Muscle of leg (tissue), 16 donors: ENCODE measurements at places on chromosomes 3 and 15. TPM values are rescaled to one million over a fixed set of nuclear protein-coding genes. Genes with fewer than 3 reads are reported as not detected.

- H3K36me3 ChIP-seq: peaks cover 34% of the 10 kb centered on the region
- H3K27ac ChIP-seq: peak overlapping the region; percentile 70
- no peaks in the 10 kb centered on the region for H3K27me3 ChIP-seq
- DNase-seq: peak; percentile 76
- no peaks in the 10 kb centered on the region for H3K4me1 ChIP-seq
Measured at GRCh38 chr3:158659454-158660237, 12.8 kb downstream of the LXN start.

TMEM212 gene
- 0.09 TPM for total RNA-seq

ERC2 gene
- total RNA-seq: 2.0 TPM

GRCh38 chr15:74725845-74726773 lies 781 bp upstream of the CYP1A1 start:
- peak overlapping the region; percentile 34 for H3K4me3 ChIP-seq
- H3K27ac ChIP-seq: no peak overlapping the region

ABHD17C gene
- 2.2 TPM for total RNA-seq

DNA sequence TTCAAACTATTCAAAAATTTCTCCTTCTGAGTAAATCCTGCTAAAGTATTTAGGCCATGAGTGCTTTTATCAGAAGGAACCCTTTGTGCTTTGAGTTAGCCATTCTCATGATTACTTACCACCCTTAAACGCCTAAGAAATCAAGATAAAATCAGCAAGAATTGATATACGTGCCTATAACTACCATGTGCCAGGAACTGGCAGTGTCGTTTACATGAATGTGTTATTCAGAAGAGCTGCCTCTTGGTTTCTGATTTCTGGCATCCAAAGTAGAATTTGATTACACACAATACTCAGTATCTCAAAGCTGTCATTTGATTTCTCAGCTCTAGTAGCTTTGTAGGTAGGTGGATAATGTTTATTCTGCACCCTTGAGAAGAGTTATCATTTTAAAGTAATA lies 351.3 kb upstream of the CCDC54 start:
- H3K36me3 ChIP-seq: no peaks in the 10 kb centered on the region

IGF2BP2 gene
- 32.6 TPM for total RNA-seq

- no peak overlapping the region for H3K4me3 ChIP-seq
- H3K4me1 ChIP-seq: no peaks in the 10 kb centered on the region
- peaks cover 9% of the 10 kb centered on the region for H3K27me3 ChIP-seq
- DNase-seq: no peak
- no peaks in the 10 kb centered on the region for H3K36me3 ChIP-seq
Measured at GRCh38 chr15:82301296-82302016, 38.8 kb downstream of the SAXO2 start.

DNA sequence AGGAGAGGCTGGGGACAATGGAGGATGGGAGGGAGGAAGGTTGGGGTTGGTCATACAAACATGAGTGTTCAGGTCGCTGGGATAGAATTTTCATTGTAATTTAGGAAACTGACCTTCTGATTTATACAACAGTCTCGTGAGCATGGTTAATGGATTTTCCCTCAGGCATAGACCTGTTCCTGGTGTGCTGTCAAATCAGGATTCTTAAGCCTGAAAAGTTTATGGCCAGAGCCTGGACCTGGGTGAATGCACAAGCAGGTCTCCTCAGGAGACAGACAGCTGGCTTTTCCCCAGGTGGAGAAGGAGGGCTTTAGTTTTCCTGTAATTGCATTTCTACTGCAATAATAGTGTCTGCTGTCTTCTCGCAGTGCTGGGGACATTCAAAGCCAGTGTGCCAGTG lies 338.0 kb downstream of the SHQ1 start:
- H3K4me1 ChIP-seq: no peaks in the 10 kb centered on the region
- no peak for DNase-seq
- H3K27ac ChIP-seq: no peak overlapping the region
- peaks cover under 1% of the 10 kb centered on the region for H3K27me3 ChIP-seq
- H3K36me3 ChIP-seq: no peaks in the 10 kb centered on the region

ZNF197 gene
- 18.6 TPM for total RNA-seq

GRCh38 chr3:18758047-18758704 lies 333.0 kb upstream of the SATB1 start:
- no peaks in the 10 kb centered on the region for H3K27me3 ChIP-seq
- no peaks in the 10 kb centered on the region for H3K4me1 ChIP-seq
- no peak overlapping the region for H3K27ac ChIP-seq
- no peaks in the 10 kb centered on the region for H3K36me3 ChIP-seq
- DNase-seq: peak; percentile 38

CELF6 gene
- 1.2 TPM for total RNA-seq

DNA sequence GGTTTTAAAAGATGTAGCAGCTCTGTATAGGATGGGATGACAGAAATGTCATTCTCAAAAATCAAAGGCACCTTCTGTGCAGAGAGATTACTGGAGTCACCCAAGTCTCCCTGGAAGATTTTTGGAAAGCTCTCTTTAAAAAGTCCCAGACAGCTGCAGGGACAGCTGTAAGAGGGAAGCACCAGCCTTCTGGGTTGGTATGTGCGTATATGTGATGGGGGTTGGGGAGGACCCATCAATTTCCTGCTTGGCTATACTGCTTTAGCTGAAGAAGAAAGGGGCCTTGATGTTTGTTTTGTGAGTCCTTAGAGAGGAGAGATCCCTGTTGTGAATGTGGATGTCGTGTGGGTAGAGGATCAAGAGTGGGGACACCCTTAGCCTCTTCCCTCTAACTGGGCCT lies 5.4 kb upstream of the SEC11A start:
- H3K27ac ChIP-seq: peak overlapping the region; percentile 63
- no peak overlapping the region for H3K4me3 ChIP-seq
- peak; percentile 54 for DNase-seq
- H3K27me3 ChIP-seq: no peaks in the 10 kb centered on the region

DNA sequence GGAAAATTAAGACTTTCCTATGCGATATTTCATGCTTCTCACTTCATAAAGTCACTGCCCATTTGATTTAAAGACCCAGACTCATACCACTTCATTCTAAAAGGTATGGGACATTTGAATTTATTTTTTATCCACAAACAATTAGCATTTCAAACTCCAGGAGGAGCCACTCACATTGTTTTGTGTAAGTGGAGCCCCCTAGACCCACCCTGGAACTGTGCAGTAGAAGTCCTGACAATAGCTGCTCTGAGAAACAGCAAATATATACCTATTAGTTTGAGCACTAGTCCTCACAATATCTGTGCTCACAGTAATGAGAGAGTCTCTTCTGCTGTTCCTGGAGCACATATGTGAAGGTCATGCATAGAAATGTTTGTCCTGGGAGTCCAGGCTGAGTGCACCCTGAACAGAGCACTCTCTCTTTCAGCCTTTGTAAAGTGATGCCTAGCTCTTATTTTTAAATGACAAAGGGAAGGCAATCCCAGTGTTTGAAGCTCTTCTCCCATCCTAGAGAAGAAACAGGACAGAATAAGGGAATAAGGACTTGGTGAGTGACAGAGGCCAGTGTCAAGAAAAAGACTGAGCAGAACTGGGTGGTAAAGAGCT lies 127.5 kb upstream of the STRIT1 start:
- peaks cover 6% of the 10 kb centered on the region for H3K4me1 ChIP-seq
- no peaks in the 10 kb centered on the region for H3K36me3 ChIP-seq
- peak overlapping the region; percentile 52 for H3K27ac ChIP-seq
- H3K27me3 ChIP-seq: no peaks in the 10 kb centered on the region
- DNase-seq: no peak

- H3K36me3 ChIP-seq: no peaks in the 10 kb centered on the region
- no peaks in the 10 kb centered on the region for H3K4me1 ChIP-seq
- H3K4me3 ChIP-seq: no peak overlapping the region
Measured at GRCh38 chr3:135539351-135539750, 426.2 kb upstream of the PPP2R3A start.

- no peak for DNase-seq
- H3K36me3 ChIP-seq: no peaks in the 10 kb centered on the region
- no peak overlapping the region for H3K27ac ChIP-seq
Measured at GRCh38 chr3:122294359-122294758, 30.7 kb upstream of the CSTA start.

ARHGEF26 gene
- total RNA-seq: 13.3 TPM

- H3K36me3 ChIP-seq: no peaks in the 10 kb centered on the region
- H3K4me3 ChIP-seq: no peak overlapping the region
- DNase-seq: no peak
- no peak overlapping the region for H3K27ac ChIP-seq
Measured at GRCh38 chr3:14253022-14253706, 74.5 kb downstream of the LSM3 start.

GRCh38 chr3:154224366-154224765 lies 99.9 kb downstream of the DHX36 start:
- H3K4me3 ChIP-seq: no peak overlapping the region
- peaks cover 5% of the 10 kb centered on the region for H3K4me1 ChIP-seq
- peaks cover 5% of the 10 kb centered on the region for H3K36me3 ChIP-seq
- peak; percentile 41 for DNase-seq

- H3K27me3 ChIP-seq: no peaks in the 10 kb centered on the region
- H3K36me3 ChIP-seq: no peaks in the 10 kb centered on the region
- peaks cover 5% of the 10 kb centered on the region for H3K4me1 ChIP-seq
- H3K4me3 ChIP-seq: no peak overlapping the region
- DNase-seq: no peak
- H3K27ac ChIP-seq: no peak overlapping the region
Measured at GRCh38 chr3:139231555-139232281, 112.1 kb upstream of the MRPS22 start.

SLC24A5 gene
- 0.04 TPM for total RNA-seq

CHAC1 gene
- 2.0 TPM for total RNA-seq

COL6A5 gene
- 0.09 TPM for total RNA-seq

DNA sequence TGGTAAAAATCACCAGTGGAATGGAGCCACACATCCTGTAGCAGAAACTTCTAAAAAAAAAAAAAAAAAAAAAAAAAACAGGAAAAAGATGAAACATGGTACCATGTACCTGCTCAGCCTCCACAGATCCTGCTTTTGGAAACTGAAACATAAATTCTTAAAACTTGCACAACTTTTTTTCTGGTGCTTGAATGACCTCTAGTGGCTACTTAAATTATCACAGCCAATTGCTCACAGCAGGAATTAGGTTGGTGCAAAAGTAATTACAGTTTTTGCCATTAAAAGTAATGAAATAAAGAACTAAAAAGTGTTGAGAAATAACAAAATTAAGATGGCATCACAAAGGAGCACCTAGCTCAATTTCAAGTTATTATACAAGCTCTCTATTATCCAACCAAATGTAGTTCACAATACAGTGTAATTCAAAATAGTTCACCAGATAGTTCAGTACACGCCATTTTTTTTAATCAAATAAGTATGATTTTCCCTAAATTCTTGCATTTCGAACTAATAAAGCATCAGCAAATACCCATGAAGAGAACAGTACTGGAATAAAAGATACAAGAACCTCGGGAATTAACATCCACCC lies 80.6 kb downstream of the ULK4 start:
- no peak overlapping the region for H3K27ac ChIP-seq
- peak; percentile 73 for DNase-seq

- no peaks in the 10 kb centered on the region for H3K27me3 ChIP-seq
- H3K4me3 ChIP-seq: no peak overlapping the region
- H3K27ac ChIP-seq: no peak overlapping the region
- peaks cover 26% of the 10 kb centered on the region for H3K4me1 ChIP-seq
- no peaks in the 10 kb centered on the region for H3K36me3 ChIP-seq
Measured at GRCh38 chr3:177596248-177596815, 399.1 kb upstream of the TBL1XR1 start.

DNA sequence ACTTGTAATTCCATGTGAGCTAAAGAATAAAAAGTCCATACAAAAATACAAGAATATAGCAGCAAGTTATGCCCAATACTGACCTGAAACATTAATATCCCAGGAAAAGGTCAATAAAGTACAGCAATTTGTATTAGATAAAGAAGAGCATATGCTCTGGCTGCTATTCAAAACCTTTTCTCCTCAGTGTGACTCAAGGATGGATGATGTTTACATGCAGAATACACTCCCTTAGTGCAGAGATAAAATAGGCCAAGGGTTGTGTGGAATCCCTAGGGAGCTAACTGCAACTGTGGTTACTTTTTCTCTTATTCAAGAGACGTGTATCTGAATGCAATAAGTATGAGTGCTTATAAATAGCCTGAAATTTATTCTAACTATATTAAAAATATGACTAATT lies 78.7 kb downstream of the SLC9A9 start:
- H3K27ac ChIP-seq: no peak overlapping the region
- no peaks in the 10 kb centered on the region for H3K36me3 ChIP-seq
- H3K4me3 ChIP-seq: no peak overlapping the region
- H3K4me1 ChIP-seq: no peaks in the 10 kb centered on the region

DNA sequence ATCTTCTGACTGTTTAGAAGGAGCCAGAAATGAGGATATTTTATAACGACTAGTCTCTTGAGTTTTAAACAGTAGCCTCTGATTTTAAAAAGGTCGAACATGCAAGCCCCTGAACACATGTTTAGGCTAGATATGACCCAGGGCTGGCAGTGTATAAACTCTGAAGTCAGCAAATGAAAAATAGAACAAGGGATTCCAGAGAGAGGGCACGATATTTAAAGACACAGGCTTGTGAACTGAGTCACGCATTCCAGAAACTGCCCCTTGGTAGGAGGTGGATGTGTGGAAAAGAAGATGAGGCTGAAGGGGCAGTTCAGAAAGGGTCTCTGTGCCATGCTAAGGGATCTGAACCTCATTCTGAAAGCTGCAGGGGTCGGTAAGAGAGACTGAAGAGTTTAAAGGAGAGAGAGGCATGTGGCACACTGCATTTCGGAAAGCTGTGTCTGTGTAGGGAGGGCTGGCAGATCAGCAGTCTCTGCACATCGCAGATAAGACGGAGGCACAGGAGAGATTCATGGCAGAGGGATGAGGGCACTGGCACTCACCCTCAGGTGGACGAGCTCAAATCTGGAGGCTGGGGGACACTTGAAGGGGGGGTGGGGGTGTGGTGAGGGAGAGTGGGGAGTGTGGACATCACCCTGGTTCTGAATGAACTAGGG lies 22.1 kb downstream of the ST8SIA2 start:
- H3K4me1 ChIP-seq: peaks cover 21% of the 10 kb centered on the region
- H3K4me3 ChIP-seq: no peak overlapping the region
- DNase-seq: no peak

DYNC1LI1 gene
- 26.6 TPM for total RNA-seq

PIF1 gene
- total RNA-seq: 4.3 TPM

FBXO40 gene
- total RNA-seq: 2.4 TPM

DNAH12 gene
- 0.58 TPM for total RNA-seq

DNA sequence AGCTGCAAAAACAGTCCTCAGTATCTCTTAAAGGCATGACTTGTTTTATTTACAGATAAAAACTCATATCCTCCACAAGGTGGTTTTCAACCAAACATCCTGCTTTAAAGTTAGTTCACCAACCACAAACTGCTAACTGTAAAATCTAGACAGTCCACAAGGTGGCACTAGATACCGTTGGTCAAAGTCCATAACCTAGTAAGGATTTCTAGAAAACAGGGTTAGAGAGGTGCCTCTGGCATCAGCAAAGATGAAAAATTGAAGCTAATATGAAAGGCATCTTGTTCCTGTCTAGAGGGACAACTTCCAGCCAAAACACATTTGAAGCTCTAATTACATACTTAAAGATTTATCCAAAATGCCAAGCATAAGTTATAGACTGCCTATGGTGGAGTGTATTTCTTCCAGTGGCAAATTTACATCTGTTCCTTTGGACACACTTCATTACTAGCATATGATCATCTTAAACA lies 56.0 kb downstream of the ZMAT3 start:
- no peak overlapping the region for H3K4me3 ChIP-seq
- no peak overlapping the region for H3K27ac ChIP-seq
- no peaks in the 10 kb centered on the region for H3K4me1 ChIP-seq
- H3K27me3 ChIP-seq: no peaks in the 10 kb centered on the region
- no peaks in the 10 kb centered on the region for H3K36me3 ChIP-seq

CORO2B gene
- total RNA-seq: 2.9 TPM
